ENCODE measurements at places on chromosomes 12 and 14. TPM values are rescaled to one million over a fixed set of nuclear protein-coding genes. Genes with fewer than 3 reads are reported as not detected.

Gene FZD10
- not detected for total RNA-seq

Gene SYNE3
- total RNA-seq, result 15.9 TPM

Gene SIX1
- total RNA-seq, result 1.8 TPM

Gene ERC1
- 46.5 TPM for total RNA-seq

Gene EXD2
- total RNA-seq, result 21.1 TPM

- DNase-seq, result peak; percentile 66
Measured at GRCh38 chr12:15208871-15209656, 12.2 kb downstream of the RERG start.

- no peak for DNase-seq
Measured at GRCh38 chr12:94143951-94144350, 4.4 kb upstream of the PLXNC1 start.

- peak; percentile 59 for DNase-seq
Measured at GRCh38 chr14:74333909-74334308, 14.4 kb upstream of the VRTN start.

DNA sequence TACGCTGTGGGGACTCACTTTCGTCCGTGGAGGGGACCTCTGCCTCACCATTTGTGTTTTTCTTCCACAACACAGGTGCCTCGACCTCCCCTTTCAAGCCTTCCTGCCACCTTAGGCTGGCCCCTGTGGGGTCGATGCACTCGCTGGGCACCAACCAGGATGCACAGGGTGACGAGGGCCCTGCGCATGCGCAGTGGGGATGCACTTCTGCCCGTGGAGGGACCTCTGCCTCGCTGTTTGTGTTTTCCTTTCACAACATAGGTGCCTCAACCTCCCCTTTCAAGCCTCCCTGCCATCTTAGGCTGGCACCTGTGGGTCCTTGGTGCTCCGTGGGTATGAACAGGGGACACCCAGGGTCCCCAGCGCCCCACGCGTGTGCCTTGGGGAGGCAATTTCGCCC, 356.8 kb downstream of the ALG10 start:
- no peak for DNase-seq

DNA sequence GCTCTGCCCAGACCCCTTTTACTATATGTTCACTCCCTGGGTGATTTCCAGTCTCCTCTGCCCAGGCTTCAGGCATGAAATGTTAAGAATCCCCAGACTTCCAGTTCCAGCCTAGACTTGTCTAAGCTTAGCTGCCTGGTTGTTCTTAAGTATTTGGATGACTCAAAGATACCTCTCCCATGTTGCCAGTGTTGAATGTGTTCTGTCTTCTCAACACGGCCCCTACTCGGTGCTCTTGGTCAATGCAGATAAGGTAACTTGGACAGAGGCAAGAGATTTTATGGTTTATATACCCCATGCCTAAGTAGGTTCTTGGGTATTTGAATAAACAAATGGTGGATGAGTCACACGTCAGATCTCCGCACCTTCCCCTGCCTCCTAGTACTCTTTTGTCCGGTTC, 13.6 kb downstream of the PIWIL1 start:
- DNase-seq, result no peak

DNA sequence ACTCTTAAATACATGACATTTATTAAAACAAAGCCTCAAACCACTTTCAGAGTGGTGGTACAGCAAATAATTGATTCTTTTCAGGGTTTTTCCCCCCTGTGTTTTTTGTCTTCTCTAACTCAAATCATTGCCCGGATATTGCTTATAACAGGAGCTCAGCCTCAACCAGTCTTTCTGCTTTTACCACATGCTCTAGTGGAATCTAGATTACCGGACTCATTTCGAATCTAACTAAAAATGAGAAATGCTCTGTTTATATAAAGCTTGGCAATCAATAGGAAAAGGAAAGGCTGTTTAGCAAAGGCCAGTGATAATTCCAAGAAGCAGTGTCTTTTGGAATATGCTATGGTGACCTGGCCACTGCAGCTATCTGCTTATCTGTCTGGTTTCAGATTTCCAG, 161.5 kb downstream of the ETV6 start:
- DNase-seq, result no peak

DNA sequence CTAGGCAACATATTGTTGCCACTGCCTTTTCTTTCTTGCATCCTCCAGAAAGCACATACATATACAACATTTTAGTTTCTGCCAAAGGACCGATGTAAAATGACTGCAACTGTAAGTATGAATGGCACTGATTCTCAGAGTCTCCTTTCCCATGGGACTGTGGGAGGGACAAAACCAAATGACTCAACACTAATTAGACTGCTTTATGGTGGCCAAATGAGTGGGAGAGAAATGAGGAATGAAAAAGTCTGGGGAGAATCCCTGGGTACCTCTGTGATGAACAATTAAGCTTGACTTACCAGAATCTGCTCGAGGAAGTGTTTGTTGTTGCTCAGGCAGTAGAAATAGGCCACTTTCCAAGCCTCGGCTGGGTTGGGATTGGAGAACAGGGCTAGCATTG, 10.1 kb downstream of the ZFYVE26 start:
- DNase-seq, result peak; percentile 37

GRCh38 chr12:30847259-30847658, 79.3 kb upstream of the TSPAN11 start:
- peak; percentile 81 for DNase-seq

- no peak for DNase-seq
Measured at GRCh38 chr14:105733081-105734065, 207.0 kb downstream of the TMEM121 start.

- DNase-seq, result no peak
Measured at GRCh38 chr14:77622366-77622961, 6.0 kb upstream of the SPTLC2 start.

GRCh38 chr12:98509063-98509462, 6.3 kb upstream of the TMPO start:
- no peak for DNase-seq

GRCh38 chr14:99566390-99567354, 37.3 kb downstream of the CCDC85C start:
- no peak for DNase-seq

DNA sequence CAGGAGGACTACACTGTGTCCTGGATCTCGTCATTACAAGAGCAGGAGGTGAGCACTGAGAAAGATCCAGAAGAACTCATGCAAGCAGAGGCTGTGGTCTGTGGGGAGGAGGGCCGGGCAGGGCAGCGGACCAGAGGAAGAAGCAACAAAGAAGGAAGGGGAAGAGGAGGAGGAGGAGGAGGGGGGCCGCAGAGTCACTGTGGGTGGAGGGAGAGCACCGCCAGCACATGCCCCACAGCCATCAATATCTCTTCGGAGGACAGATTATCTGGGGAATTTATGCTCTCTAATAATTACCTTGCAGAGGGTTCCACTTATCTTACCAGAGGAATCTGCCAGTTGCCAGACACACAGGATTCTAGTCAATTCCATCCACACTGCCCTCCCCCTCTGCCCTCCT, 105.6 kb downstream of the DPF3 start:
- DNase-seq, result no peak

DNA sequence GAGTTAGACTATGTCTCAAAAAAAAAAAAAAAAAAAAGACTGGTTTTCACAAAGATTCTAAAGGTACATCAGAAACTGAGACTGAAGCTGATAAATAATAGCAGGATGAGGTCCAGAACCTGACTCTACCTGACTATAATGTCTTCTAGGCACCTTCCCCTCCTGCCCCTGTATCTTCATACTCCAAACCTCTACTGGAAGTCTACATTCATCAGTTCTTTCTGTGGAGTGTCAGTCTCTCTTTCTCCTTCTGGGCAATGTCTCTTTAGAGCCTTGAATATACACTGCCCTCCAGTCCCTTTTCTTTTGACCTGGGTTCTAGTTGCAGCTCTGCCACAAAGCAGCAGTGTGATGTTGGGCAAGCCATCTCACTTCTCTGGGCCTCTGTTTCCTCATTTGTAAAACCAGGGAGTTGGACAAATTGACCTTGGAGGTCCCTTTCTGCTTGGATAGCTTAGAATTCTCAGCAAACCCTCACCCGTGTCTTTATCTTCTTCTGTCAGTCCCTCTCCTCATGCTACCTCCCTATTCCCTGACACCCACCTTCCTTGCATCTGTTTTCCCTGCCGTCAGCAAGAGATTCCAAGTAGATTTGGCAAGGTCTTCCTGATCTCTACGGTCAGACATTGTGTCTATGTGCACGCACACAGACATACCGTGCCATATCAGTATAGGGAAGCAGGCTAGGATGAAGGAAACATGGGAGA, 4.3 kb downstream of the NFE2 start:
- no peak for DNase-seq

GRCh38 chr12:1003600-1004271, 12.7 kb downstream of the ERC1 start:
- DNase-seq, result no peak
